ENCODE measurements at places on chromosomes 11 and 22.

DNA sequence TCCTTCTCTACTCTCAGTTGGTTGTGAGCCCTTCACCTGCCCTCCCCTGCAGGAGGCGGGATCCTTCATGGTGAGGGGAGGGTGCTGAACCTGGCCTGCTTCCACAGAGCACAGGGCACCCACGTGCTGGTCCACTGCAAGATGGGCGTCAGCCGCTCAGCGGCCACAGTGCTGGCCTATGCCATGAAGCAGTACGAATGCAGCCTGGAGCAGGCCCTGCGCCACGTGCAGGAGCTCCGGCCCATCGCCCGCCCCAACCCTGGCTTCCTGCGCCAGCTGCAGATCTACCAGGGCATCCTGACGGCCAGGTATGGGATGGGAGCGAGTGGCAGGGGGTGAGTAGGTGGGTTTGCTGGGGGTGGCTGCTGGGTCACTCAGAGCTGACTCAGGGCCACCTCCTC lies 6.3 kb downstream of the SSH3 start:
- H3K27me3 ChIP-seq = no peaks in the 10 kb centered on the region
- H3K27ac ChIP-seq = no peak overlapping the region
- peaks cover 3% of the 10 kb centered on the region for H3K36me3 ChIP-seq
- H3K4me1 ChIP-seq = peaks cover 23% of the 10 kb centered on the region

DNA sequence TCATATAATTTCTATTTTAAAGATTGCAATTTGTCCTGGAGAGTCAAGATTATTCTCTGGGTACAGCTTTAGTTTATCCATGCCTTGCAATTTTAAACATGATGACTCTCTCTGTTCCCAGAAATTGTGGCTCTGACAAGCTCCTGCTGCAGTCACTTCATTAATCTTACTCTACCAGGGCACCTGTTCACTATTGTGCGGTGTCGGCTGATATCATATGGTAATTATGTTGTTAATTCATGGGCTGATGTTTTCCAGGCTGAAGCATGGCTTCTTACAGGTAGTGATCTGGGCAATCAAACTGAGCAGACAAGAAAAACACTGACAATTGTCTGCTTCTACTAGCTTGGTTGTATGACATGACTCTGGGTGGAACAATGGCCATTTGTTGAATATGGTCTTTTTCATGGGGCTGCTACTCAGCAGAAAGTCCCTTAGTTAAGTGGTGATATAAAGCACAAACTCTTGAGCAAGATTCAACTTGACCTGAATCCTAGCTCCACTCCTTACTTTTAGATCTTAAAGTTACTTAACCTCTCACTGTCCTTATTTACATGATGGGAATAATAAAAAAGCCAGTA lies 230.7 kb downstream of the FAT3 start:
- no peaks in the 10 kb centered on the region for H3K36me3 ChIP-seq
- H3K4me3 ChIP-seq = no peak overlapping the region
- DNase-seq = no peak
- H3K4me1 ChIP-seq = peaks cover 4% of the 10 kb centered on the region
- no peak overlapping the region for H3K27ac ChIP-seq

GRCh38 chr22:35910003-35910769 lies 118.4 kb downstream of the RBFOX2 start:
- no peak overlapping the region for H3K4me3 ChIP-seq
- peaks cover 11% of the 10 kb centered on the region for H3K4me1 ChIP-seq
- no peak overlapping the region for H3K27ac ChIP-seq
- no peak for DNase-seq
- H3K36me3 ChIP-seq = no peaks in the 10 kb centered on the region

DNA sequence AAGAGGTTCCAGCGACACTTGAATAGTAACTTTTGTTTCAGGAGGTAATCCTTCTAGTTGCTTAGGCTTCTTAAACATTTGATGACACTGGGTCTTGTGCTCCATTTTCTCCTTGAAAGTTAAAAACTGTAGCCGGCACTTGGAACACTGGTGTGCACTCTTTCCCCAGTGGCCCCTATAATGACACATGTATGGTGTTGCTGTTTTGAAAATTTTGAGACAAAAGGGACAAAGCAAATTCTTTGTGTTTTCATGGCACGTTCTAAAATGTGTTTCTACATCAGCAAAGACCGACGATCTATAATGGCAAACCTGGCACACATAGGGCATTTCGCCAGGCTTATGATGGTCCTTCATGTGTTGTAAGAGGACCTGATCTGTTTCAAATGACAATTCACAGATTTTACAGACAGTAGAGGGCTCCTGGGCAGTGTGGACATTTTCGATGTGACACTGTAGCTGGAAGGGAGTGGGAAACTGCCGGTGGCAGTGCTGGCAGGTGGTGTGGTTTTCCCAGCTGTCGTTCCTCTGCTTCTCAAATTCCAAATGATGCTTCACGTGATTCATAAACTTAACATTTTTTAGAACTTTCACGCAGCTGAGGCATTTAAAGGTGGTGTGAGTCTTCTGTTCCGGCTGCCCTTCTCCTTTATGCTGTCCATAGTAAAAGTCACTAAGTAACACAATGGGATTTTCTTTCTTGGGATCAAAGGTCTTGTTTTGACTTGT lies 20.5 kb downstream of the ZNF280B start:
- H3K36me3 ChIP-seq = peaks cover 7% of the 10 kb centered on the region
- no peaks in the 10 kb centered on the region for H3K27me3 ChIP-seq
- no peak overlapping the region for H3K4me3 ChIP-seq

DNA sequence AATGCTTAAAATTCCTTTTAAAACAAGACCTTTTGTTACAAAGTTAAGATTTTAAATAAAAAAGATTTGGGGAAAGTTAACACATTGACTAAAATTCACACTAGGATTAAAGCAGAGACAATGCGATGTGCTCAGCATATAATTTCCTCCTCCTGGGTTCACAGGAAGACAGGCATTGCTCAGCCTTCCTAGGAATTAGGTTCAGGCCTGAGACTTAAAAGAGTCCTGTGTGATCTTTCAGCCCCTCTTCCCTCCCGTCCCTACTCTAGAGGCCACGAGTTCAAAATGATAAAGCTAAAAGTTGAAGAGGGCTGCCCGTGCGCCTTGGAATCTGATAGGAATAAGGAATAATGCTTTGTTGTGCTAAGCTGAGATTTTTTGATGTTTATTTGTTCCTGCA lies 218.6 kb downstream of the KIRREL3 start:
- no peaks in the 10 kb centered on the region for H3K4me1 ChIP-seq
- DNase-seq = no peak
- H3K4me3 ChIP-seq = no peak overlapping the region
- H3K27ac ChIP-seq = no peak overlapping the region
- H3K36me3 ChIP-seq = no peaks in the 10 kb centered on the region

- no peak overlapping the region for H3K27ac ChIP-seq
- H3K4me1 ChIP-seq = peaks cover 22% of the 10 kb centered on the region
- peaks cover 27% of the 10 kb centered on the region for H3K36me3 ChIP-seq
Measured at GRCh38 chr22:29380856-29381255, 7.5 kb downstream of the AP1B1 start.

- H3K4me1 ChIP-seq = no peaks in the 10 kb centered on the region
- no peak overlapping the region for H3K4me3 ChIP-seq
- H3K27me3 ChIP-seq = peaks cover 2% of the 10 kb centered on the region
- DNase-seq = no peak
Measured at GRCh38 chr11:1928891-1929541, 9.5 kb downstream of the TNNT3 start.

GRCh38 chr11:35377262-35377661 lies 42.1 kb downstream of the SLC1A2 start:
- H3K36me3 ChIP-seq = no peaks in the 10 kb centered on the region
- no peak for DNase-seq
- H3K27me3 ChIP-seq = peaks cover 16% of the 10 kb centered on the region
- no peak overlapping the region for H3K27ac ChIP-seq
- H3K4me1 ChIP-seq = no peaks in the 10 kb centered on the region
- H3K4me3 ChIP-seq = no peak overlapping the region

DNA sequence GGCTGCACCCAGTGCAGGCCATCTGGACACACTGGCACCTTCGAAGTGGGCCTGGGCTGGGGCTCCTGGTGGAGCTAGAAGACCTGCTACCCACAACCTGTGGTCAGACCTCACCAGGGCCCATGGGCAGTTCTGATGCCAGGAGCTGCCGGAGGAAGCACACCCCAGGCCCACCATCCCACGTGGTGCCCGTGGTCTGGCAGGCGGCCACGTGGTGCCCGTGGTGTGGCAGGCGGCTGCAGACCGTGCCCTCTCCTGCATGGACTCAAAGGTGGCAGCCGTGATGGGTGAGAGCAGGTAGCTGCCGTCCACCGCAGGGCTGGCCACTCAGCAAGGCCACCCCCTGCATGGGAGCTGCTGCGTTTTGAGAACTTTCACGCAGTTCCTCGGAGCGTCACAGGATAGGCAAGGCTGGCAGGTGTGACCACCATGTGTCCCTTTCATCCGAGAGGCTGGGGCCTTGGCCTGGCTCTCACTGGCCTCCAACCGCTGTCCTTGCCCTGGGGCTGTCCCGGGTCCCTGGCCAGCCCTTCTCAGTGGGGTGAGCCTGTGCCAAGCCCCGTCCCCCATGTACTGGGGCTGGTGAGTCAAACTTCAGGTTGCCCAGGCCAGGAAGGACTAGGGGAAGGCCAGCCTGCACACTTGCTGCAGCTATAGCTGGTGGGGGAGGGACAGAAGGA lies 3.9 kb upstream of the IL17REL start:
- H3K4me1 ChIP-seq = peaks cover 27% of the 10 kb centered on the region
- no peak for DNase-seq
- peaks cover 3% of the 10 kb centered on the region for H3K36me3 ChIP-seq

- no peaks in the 10 kb centered on the region for H3K4me1 ChIP-seq
- no peak for DNase-seq
- no peak overlapping the region for H3K4me3 ChIP-seq
- no peaks in the 10 kb centered on the region for H3K27me3 ChIP-seq
Measured at GRCh38 chr11:133318221-133318620, 214.1 kb downstream of the OPCML start.

- no peak overlapping the region for H3K4me3 ChIP-seq
- H3K27ac ChIP-seq = no peak overlapping the region
- peaks cover under 1% of the 10 kb centered on the region for H3K36me3 ChIP-seq
Measured at GRCh38 chr11:82843057-82843795, 57.0 kb downstream of the PRCP start.

DNA sequence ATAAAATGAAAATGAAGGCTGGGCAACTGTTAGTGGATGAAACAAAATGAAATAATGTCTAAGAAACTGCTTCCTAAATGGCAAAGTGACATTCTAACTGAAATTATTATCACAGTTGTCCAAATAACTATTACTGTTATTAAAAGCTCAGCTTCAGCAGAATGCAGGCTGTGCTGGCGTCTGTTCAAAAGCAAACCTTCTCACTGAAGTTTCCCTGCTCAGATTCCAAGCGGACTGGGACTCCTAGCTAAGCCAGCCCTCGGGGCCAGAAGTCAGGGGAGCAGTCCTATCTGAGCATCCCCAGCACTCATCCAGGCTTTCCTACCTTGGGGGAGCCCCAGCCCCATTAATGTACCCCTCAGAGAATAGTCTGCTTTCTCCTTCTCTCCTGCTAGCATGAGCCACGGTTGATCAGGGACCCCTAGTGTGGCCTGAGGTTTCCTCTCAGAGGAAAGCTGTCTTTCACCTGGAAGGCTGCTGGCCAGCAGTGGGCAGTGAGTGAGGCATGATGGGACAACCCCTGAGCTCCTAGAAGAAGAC lies 1167.3 kb downstream of the TBC1D22A start:
- no peak overlapping the region for H3K27ac ChIP-seq
- no peak overlapping the region for H3K4me3 ChIP-seq
- H3K36me3 ChIP-seq = no peaks in the 10 kb centered on the region
- H3K27me3 ChIP-seq = no peaks in the 10 kb centered on the region
- no peaks in the 10 kb centered on the region for H3K4me1 ChIP-seq

- no peak overlapping the region for H3K4me3 ChIP-seq
- peaks cover 48% of the 10 kb centered on the region for H3K4me1 ChIP-seq
- H3K36me3 ChIP-seq = peaks cover 25% of the 10 kb centered on the region
- no peak for DNase-seq
- H3K27me3 ChIP-seq = no peaks in the 10 kb centered on the region
Measured at GRCh38 chr11:44564166-44564565, 1.3 kb upstream of the CD82 start.

DNA sequence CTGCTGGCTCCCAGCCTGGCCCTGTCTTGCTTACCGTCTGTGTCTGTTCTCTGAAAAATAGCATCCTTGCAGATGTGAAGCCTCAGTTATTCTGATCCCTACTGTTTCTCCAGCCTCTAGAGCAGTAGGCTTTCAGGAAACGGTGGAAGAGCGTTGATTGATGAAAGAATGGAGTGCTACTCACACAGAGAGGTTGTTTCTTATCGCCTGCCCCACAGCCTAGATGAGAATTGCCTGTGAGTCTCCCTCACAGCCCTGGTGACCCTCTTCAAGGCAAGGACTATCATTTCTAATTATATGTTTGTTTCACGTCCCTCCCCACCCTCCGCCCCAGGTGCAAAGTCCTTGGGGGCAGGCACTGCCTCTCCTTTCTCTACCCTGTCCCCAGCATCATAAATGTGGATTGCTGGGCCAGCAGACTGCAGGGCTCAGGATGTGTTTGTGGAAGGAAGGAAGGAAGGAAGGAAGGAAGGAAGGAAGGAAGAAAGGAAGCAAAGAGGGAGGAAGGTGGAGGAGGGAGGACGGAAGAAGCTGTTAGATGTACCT lies 575.3 kb upstream of the B3GAT1 start:
- no peaks in the 10 kb centered on the region for H3K36me3 ChIP-seq
- no peak overlapping the region for H3K27ac ChIP-seq
- H3K4me1 ChIP-seq = no peaks in the 10 kb centered on the region
- H3K27me3 ChIP-seq = no peaks in the 10 kb centered on the region
- no peak for DNase-seq

DNA sequence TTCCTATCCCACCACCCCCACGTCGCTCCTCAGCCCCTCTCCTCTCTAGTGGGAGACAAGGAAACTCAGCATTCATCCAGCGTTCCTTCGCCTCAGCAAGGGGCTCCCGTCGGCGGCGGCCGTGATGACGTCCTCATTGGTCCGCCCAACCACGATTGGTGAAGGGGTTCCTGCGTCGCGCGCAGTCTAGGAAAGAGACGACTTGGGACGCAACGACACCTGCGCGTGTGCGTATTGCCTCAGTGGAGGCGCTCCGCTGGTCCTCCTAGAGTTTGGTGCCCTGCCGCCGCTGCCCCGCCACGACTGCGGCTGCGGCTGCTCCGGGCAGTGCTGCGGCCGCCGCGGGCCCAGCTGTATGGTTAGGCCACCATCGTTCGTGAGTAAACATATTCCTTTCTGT lies 56.6 kb downstream of the CCDC81 start:
- no peaks in the 10 kb centered on the region for H3K4me1 ChIP-seq
- no peak overlapping the region for H3K27ac ChIP-seq
- no peak for DNase-seq
- peaks cover 2% of the 10 kb centered on the region for H3K36me3 ChIP-seq
- peaks cover 9% of the 10 kb centered on the region for H3K27me3 ChIP-seq

GRCh38 chr11:9708544-9708943 lies 44.7 kb downstream of the SWAP70 start:
- no peak overlapping the region for H3K27ac ChIP-seq
- DNase-seq = no peak

DNA sequence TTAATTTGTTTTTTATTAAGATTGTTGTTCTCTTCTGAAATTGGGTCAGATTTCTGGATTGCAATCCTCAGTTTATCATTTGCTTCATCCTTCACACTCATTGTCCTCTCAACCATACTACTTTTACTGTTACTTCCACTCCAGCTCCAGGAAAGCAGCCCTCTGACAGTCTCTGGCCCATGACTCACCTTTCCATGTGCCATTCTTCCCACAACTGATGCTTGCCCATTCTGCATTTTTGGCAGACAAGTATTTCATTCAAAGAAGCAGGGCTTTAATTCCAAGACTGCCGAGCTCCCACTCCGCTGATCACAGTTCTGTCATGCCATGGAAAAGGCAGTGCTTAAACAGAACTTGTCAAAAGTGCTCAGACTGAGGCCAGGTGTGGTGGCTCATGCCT lies 139.2 kb downstream of the WNT11 start:
- H3K36me3 ChIP-seq = peaks cover 9% of the 10 kb centered on the region
- no peaks in the 10 kb centered on the region for H3K27me3 ChIP-seq
- DNase-seq = no peak
- H3K4me3 ChIP-seq = no peak overlapping the region
- H3K4me1 ChIP-seq = no peaks in the 10 kb centered on the region

Data from activated T-helper 2 cell treated with anti-CD3 and anti-CD28 coated beads, Interferon-gamma antibody, Interleukin-2, Interleukin-4, amounts not matched to agents 10 μg/mL and 5 μg/mL and 100 μg/mL, durations not matched to agents 14 hours and 24 hours and 36 hours (primary cell).